ENCODE measurements at places on chromosomes 2 and 18.

DNA sequence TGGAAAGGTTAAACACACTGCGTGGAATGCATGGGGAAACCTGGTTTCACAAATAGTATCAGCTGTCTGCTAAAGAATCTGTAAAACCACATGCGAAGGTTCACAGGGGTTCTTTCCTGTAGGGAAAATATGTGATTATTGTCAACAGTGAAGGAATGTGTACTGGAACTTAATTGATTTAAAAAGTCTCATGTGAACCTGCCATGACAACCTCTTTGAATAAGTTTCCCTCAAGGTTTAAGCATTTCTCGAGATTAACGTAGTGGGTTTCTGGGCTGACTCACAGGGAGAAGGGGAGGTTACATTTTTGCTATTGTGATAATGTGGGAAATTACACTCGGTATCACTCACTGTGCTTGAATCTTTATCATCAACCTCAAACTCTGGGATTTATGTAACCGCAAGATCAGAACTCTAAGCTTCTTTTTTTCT lies 28.2 kb upstream of the IL1R1 start:
- DNase-seq, result no peak

GRCh38 chr2:120985174-120985996 lies 249.7 kb downstream of the GLI2 start:
- no peak for DNase-seq

DNA sequence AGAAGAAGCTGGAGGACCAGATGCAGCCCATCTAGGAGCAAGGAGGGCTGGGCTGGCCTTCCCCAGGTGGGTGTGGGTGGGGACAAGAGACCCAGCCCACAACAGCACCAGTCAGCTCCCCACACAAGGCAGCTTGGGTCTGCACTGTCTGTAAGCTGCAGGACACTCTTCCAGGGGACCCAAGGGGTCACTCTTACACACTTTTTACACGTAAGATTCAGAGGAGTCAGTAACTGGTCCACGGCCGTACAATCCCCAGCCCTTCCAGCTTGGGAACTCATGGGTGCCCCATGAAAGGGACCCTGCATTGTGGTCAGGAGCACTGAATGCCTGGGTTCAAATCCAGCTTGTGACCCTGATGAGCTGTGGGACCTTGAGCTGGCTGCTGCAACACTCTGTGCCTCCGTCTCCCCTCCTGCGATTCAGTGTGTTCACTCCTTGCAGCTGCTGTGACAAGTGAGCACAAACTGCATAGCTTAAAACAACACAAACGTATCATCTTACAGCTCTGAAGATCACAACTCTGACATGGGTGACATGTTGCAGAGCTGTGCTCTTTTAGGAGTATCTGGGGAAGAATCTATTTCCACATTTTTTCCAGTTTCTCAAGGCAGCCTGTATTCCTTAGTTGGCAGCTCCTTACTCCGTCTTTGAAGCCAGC lies 11.1 kb upstream of the SLC66A3 start:
- no peak for DNase-seq

- DNase-seq, result no peak
Observed at GRCh38 chr2:47054868-47055267, 100.2 kb downstream of the STPG4 start.

GRCh38 chr2:235734688-235735231 lies 240.9 kb downstream of the AGAP1 start:
- DNase-seq, result no peak

- DNase-seq, result no peak
Observed at GRCh38 chr2:121140734-121141133, 144.3 kb downstream of the TFCP2L1 start.

DNA sequence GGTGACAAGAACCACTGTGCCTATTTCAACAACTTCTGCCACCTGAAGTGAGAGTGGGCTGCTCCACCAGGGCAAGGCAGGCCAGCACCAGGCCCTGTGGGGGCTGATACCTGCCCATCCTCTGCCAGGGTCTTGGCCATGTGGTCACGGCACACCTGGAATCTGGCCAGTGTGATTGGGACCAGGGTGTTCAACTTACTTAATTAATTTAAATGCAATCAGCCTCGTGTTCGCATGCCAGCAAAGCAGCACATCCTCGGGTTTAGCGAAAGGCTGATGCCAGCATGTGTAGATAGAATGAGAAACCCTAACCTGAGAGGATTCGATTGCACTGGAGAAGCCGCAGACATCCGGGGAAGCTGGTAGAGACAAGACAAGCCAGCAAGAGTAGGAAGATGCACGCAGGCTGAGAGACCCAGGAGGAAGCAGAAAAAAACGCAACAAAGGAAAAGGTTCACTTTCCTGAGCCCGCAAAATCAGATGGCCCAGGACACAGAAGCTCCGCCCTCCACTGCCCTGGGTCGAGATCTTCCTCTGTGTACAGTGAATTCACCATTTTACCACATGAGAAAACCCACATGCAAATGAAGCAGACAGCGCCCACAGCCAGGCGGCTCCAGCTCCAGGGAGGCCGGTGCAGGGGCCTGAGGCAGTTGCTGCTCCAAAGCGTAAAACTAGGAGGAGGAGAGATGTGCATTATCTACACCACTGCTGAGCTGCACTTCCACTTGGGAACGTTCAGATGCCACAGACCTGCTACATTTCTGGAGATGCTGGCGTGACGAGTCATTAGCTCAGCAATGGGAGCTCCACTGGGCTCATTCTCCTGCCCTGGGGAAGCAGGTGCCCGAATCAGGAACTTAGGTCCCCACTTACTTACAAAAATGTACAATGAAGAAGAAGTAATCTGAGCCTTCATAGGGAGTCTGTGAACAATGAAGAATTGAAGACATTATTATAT lies 92.1 kb downstream of the TMEM18 start:
- DNase-seq, result peak; percentile 39

Data from activated T-cell treated with anti-CD3 and anti-CD28 coated beads, Interleukin-2, amount 50 U/mL, for 1 hour (primary cell).